HT-29 (cell line): ENCODE measurements at places on chromosomes 16 and 17. TPM values are rescaled to one million over a fixed set of nuclear protein-coding genes. Genes with fewer than 3 reads are reported as not detected.

RGS11 gene
- total RNA-seq: 0.41 and 0.55 TPM in 2 replicates

KRT9 gene
- total RNA-seq: not detected in 2 replicates

SLC38A8 gene
- not detected in 2 replicates for total RNA-seq

HLF gene
- total RNA-seq: 0.05 and 0.08 TPM in 2 replicates

SLC7A6OS gene
- 15.0 and 22.2 TPM in 2 replicates for total RNA-seq

OR1A2 gene
- not detected in 2 replicates for total RNA-seq

ZFP3 gene
- under 0.01 TPM in 1 of 2 replicates, not detected in the other for total RNA-seq

AATK gene
- total RNA-seq: 64.6 and 71.3 TPM in 2 replicates

NKD1 gene
- 0.10 and 0.13 TPM in 2 replicates for total RNA-seq

OTOP2 gene
- not detected in 2 replicates for total RNA-seq

TBX2 gene
- total RNA-seq: 0.08 TPM in 1 of 2 replicates, not detected in the other

SLFN12L gene
- total RNA-seq: not detected in 2 replicates

PPP4C gene
- 215 and 226 TPM in 2 replicates for total RNA-seq

NACA2 gene
- not detected in 2 replicates for total RNA-seq

GUCY2D gene
- total RNA-seq: 0.03 TPM in 1 of 2 replicates, not detected in the other

P2RX1 gene
- 0.03 TPM in 1 of 2 replicates, not detected in the other for total RNA-seq

ATP2C2 gene
- 67.9 and 72.4 TPM in 2 replicates for total RNA-seq

CCL4L2 gene
- total RNA-seq: not detected in 2 replicates

COPRS gene
- total RNA-seq: 137 and 139 TPM in 2 replicates

RNU2-1 gene
- not detected in 2 replicates for total RNA-seq

ZNF624 gene
- total RNA-seq: 0.47 and 0.64 TPM in 2 replicates

PGS1 gene
- total RNA-seq: 23.0 and 30.7 TPM in 2 replicates

TBC1D3 gene
- not detected in 2 replicates for total RNA-seq

SALL1 gene
- total RNA-seq: not detected in 2 replicates

ACSM2B gene
- total RNA-seq: not detected in 2 replicates

C17orf67 gene
- total RNA-seq: 0.81 and 1.7 TPM in 2 replicates

GDPD1 gene
- total RNA-seq: 0.65 TPM in 1 of 2 replicates, not detected in the other

CD300LF gene
- not detected in 2 replicates for total RNA-seq

PYY gene
- not detected in 2 replicates for total RNA-seq

DNAH3 gene
- 0.34 and 0.38 TPM in 2 replicates for total RNA-seq

SLC5A10 gene
- total RNA-seq: not detected in 2 replicates

TRIM37 gene
- total RNA-seq: 18.0 and 21.7 TPM in 2 replicates

GPR179 gene
- total RNA-seq: 0.03 and 0.13 TPM in 2 replicates

FBXL16 gene
- total RNA-seq: 0.29 and 1.5 TPM in 2 replicates

FN3K gene
- 0.97 and 1.6 TPM in 2 replicates for total RNA-seq

RNF112 gene
- not detected in 2 replicates for total RNA-seq

RCVRN gene
- not detected in 2 replicates for total RNA-seq

KRTAP4-1 gene
- total RNA-seq: not detected in 2 replicates

SLC52A1 gene
- not detected in 2 replicates for total RNA-seq

KLHL10 gene
- total RNA-seq: not detected in 2 replicates

SNAI3 gene
- total RNA-seq: 1.2 and 1.7 TPM in 2 replicates

CHRNE gene
- not detected in 2 replicates for total RNA-seq

FGF11 gene
- 0.46 and 0.52 TPM in 2 replicates for total RNA-seq

JPH3 gene
- not detected in 2 replicates for total RNA-seq

NHERF2 gene
- total RNA-seq: 258 and 259 TPM in 2 replicates

SUPT6H gene
- 48.1 and 57.9 TPM in 2 replicates for total RNA-seq

DNAH17 gene
- not detected in 2 replicates for total RNA-seq

SBK1 gene
- 0.42 and 1.1 TPM in 2 replicates for total RNA-seq

NPLOC4 gene
- total RNA-seq: 81.9 and 94.2 TPM in 2 replicates

TP53TG3D gene
- total RNA-seq: not detected in 2 replicates

SLC6A2 gene
- total RNA-seq: not detected in 2 replicates

SPNS3 gene
- 4.0 and 4.7 TPM in 2 replicates for total RNA-seq
